ENCODE measurements at places on chromosomes 7 and 10.

- DNase-seq: peak; percentile 71
Measured at GRCh38 chr10:43322769-43323168, 48.7 kb upstream of the FXYD4 start.

GRCh38 chr10:8065651-8066050 lies 11.2 kb downstream of the GATA3 start:
- no peak for DNase-seq

DNA sequence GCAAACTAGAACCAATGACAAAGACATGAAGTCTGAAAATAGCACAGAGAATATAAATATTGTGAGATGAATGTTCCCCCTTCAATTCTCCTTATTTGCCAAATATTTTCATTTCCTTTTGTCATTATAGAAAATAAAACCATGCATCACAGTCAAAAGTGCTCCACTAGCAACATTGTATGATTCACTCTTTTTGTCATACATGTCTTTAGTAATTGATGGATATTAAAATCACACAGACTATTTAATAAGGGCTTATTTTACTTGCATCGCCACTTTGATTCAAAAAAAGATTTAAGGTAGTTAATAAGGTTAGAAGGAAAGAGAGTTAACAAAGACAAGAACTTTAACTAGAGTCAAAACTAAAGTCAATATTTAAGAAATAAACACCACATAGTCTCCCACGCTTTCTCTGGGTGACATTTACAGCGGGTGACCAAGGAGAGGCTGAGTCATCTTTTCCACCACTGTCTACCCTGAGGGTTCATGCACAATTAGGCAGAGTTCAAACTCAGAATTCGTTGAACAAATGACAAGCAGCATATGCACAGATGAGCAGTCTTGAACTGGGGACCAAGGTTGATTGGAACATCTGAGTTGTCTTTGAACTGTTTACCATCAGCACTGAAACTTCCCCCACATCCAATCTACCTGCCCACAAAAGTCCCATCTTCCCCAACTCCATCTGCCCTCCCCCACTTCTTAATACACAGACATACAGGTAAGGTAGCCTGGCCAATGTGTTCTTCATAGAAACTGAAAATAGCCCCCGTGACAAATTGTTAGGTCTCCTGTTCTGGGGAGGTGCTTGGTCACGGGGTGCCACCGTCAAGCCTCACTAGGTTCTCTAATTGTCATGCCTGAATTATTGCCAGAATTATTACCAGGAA lies 42.5 kb downstream of the C7orf25 start:
- DNase-seq: no peak

DNA sequence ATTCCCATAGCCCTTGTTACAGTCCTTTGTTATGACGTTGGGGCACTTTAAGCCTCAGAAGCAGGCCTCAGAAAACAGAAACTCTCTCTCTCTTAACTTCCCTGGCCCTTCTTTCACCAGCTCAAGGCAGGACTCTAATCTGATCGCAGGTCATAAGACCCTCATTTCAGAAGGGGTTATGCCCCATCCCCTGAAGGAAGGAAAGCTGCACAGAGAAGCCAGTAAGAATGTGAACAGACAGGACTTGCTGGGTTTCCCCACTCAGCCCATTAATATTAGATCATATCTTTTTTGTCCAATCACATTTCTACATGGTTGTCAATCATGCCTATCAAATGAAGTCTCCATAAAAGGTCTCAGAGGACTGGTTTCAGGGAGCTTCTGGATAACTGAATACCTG lies 49.3 kb upstream of the PHF14 start:
- no peak for DNase-seq

DNA sequence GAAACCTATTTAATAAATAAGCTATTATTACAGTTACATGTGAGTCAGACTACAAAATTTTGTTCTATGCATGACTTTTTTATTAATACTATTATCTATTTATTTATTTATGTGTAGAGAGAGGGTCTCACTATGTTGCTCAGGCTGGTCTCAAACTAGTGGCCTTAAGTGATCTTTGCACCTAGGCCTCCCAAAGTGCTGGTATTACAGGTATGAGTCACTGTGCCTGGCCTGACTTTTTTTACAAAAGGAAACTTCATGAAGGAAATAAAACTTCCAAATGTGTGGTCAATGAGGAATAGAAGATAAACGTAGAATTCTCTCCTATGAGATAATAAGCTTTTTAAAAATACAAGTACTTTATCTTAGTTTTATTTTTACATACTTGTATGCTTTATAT lies 19.0 kb downstream of the COL28A1 start:
- DNase-seq: no peak

DNA sequence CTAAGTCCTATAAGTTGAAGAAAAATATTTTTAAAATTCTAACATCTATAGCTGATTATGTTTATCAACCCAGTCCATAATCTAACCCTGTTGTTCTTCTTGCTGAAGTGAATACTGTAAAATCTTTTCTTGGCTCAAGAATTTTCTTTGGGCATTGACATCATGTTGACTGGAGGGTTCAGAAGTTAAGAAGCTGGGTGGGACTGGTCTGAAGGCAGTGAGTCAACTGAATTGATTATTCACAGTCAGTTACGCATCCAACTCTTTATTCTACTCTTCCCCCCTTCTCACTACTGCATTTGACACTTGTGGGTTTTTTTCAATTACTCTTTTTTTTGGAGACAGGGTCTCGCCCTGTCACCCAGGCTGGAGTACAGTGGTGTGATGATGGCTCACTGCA lies 31.0 kb downstream of the DENND2A start:
- DNase-seq: no peak

DNA sequence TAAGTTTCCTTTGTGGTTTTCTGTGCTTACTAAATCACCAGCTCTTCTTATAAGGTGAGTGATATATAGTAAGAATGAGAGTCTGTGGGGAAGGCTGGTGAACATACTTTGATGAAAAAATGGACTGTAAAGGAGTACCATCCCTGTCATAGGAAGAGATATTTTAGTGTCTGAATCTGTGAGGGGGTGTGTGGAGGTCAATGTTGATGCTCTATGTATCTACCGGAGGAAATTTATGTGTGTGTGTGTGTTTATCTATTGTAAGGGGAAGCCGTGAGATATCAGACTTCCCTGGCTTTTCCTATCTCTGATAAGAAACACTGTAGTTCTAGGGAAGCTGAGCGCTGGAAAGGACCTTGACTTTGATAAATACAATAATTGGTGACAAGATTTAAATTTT lies 179.0 kb downstream of the PCDH15 start:
- DNase-seq: no peak

DNA sequence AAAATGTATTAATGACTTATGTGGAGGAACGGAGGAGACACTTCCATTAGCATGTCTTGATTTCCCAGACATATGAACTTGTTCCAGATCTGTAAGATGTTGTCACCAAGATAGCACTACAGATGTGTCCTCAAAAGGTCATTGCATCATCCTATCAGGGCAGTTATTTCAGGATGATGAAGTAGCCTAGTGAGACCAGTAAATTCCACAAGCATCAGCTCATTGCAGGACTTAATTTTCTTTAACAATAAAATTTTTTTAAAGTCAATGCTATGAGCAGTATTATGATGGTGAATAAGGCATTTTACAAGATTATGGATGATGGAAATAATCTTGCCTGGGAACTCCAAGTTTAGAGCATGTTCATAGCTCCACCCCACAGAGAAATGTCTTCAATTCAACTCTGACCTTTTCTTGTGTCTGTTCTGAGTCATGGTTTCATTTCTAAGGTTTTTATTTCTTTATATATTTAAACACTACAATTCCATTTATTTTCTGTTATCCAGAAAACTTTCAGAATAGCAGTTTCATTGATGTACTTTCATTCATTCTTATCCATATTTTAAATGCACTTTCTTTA lies 1203.3 kb upstream of the CELF2 start:
- no peak for DNase-seq

- no peak for DNase-seq
Measured at GRCh38 chr10:13161857-13162271, 506 bp downstream of the MCM10 start.

GRCh38 chr10:62647375-62648092 lies 157.0 kb upstream of the ADO start:
- no peak for DNase-seq

DNA sequence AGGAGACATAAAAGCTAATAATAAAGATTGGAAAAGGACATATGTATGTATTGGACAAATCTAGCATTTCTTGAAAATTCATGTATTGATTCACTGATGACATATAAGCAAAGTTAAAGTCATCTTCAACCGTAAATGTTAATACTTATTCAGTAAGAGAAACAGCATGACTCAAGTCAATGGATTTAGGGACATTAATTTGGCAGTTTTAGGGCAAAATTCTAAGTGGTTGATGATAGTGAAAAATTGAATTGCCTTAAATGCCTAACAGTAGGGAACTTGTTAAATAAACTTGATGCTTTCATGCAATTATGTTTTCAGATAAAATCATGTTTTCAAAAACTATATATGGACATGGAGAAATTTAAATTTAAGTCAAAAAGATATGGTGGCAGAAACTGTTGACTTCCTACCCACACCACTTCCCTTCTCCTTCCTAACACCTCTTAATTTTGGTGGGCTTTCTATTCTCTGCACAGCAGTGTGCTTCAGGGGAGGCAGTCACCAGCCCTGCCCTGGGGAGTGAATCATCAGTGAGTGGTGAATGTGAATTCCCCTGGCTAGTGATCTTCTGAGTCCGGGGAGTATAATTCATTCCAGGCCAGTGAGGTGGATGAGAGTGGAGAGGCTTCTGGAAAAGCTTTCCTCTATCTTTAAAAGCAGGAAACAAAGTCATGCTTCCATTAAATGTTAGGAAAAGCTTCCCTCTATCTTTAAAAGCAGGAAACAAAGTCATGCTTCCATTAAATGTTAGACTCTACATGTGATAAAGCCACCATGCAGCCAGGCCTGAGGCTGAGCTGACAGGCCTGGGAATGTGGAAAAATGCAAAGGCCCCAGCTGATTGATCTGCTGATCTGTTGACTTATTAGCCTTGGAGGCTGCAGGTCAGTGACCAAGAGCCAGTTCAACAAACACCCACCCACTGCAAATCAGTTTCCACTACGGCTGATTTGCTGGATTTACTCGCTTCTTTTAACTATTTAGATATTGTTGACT lies 25.2 kb upstream of the ITGB1 start:
- DNase-seq: no peak

- DNase-seq: no peak
Measured at GRCh38 chr10:103803941-103804340, 51.4 kb downstream of the SH3PXD2A start.

- no peak for DNase-seq
Measured at GRCh38 chr7:70392256-70392876, 739.6 kb upstream of the GALNT17 start.

DNA sequence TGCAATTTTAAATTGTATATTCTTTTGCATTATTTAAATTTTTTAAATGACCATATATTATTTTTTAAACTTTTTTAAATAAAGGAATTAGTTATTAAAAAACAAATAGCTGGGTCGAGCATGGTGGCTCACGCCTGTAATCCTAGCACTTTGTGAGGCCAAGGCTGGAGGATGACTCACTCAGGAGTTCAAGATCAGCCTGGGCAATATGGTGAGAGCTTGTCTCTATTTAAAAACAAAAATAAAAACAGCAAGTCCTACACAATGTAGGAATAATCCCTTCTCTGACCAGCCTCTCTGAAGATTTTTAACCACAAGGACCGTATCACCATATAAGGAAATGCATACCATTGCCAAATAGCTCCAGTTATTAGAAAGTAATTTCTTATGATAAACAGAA lies 19.6 kb downstream of the NOC3L start:
- DNase-seq: no peak

DNA sequence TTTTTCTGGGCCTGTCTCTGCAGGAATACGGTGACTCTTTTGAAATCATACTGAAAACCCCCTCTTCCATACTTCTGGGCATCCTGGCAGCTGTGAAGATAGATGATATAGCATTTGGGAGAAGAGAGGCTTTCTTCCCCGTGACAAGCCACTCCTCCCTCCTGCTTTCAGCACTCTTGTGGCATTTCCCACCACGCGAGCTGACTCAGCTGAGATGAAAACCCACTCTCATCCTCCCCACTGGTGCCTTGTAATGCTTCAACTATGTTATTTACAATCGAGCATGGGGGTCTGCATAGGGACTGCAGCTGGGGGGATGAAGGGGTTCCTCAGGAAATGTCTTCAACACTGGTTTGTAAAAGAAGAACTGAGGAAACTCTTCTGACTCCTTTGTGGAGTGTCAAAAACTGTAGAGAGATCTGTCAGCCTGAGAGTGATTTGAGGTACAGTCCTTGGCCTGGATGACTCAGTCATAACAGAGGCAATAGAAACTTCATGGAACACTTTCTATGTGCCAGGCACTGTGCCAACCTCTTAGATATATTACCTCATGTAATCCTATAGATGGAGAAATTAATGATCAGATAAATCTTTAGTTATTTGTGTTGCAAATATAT lies 1.7 kb upstream of the TBATA start:
- no peak for DNase-seq

- no peak for DNase-seq
Measured at GRCh38 chr10:12073526-12073925, 4.8 kb downstream of the DHTKD1 start.

- no peak for DNase-seq
Measured at GRCh38 chr10:114259824-114260223, 20.8 kb downstream of the VWA2 start.

DNA sequence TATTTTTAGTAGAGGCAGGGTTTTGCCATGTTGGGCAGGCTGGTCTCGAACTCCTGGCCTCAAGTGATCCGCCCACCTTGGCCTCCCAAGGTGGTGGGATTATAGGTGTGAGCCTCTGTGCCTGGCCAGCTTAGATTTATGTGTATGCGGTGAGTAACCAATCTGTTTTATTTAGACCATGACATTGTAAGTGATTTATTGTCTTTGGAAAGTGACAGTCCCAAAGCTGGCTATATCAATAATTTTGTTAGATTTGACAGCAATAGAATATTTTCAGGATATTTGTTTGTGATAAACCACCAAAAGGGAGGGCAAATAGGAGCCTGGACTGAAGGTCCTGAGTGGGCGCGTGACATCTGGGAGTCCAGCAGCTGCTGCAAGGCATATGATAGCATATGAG lies 75.7 kb downstream of the XRCC2 start:
- DNase-seq: no peak

- peak; percentile 46 for DNase-seq
Measured at GRCh38 chr7:142557971-142558582, 191.2 kb upstream of the PRSS1 start.

DNA sequence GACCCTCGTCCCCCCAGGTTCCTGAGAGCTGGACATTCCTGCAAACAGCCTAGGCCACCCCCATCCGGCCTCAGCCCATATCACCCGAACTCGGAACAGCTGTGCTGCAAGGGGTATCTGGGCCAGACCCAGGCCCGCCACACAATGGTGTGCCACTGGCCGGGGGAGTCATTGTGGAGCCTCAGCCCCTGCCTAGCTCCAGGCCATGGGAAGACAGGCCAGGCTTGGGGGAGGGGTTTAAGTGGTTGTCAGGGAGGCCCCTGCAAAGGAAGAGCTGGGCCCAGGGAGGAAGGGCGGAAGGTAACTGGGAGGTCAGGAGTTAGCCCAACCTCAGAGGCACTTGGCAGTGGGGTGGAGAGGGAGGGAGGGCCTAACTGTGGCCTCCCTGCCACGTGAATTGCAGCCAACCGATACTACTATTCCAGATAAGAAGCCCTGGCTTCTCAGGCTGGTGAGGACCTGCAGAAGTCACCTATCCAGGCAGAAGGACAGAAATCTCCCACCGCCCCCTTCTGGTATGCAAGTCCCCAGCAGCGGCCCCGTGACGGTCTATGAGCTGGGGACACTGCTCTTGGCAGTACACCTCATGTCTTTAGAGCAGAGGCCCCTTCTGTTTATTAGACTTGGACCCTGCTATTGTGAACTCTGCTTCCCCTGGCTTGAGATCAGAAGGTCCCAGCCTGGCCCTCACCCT lies 26.8 kb downstream of the VSIR start:
- no peak for DNase-seq
